Neural crest cell (in vitro differentiated cells): ENCODE measurements at places on chromosomes 7 and 10.
A peak's percentile ranks its signal among the peaks of the same experiment; 100 is the strongest.

- no peak for DNase-seq
These were observed 156.8 kb upstream of the MAGI2 start for GRCh38 chr7:79610313-79610712.

DNA sequence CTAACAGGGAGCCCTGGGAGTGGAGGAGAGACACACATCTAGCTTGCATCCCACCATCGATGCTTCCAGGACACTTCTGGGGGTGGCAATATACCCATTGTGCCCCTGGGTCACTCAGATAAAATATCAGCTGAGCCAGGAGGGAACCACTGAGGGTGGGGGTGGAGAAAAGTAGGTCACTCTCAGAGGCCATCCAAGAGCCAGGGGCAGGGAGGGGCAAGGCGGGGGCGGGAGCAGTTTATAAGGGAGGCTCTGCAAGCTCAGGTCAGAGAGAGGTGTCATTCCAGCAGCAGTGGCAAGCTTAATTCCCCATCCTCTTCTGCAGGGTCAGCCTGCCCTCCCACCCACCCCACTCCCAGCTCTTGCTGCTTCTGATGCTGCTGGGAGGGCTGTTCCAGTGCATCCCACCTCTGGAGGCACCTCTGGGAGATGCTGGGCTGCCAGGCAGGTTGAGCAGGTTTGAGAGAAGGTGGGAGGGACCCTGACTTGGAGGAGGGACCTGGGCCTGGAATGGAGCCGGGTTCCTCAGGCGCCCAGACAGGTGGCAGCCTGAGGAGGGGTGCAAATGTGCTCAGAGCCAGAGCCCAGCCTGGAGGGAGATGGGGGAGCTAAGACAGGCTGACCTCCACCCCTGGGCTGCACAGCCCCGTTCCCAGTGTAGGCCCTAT lies 20.1 kb upstream of the TLX1 start:
- DNase-seq, result no peak

DNA sequence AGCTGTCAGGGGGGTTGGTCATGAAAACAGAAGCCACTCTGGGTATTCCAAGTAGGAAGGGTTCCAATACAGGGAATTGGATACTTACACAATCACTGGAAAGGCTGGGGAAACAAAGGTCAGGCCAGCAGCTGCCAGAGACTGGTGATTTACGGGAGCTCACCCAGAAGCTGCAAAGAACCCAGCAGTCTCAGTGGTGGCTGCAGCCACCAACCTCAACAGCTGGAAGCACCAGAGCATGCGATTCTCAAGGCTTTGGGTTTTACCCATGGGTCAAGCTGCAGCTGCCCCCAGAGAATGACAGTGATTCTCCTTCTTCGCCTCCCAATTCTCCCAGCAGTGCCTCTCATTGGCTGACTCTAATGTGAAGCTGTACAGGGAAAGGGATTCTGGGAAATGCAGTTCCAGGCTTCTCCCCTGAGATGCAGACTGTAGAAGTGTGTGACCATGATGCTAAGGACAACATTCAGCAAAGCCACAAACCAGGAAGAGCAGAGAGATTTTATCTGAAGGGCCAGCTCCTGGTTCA lies 107.2 kb upstream of the TCF7L2 start:
- no peak for DNase-seq

DNA sequence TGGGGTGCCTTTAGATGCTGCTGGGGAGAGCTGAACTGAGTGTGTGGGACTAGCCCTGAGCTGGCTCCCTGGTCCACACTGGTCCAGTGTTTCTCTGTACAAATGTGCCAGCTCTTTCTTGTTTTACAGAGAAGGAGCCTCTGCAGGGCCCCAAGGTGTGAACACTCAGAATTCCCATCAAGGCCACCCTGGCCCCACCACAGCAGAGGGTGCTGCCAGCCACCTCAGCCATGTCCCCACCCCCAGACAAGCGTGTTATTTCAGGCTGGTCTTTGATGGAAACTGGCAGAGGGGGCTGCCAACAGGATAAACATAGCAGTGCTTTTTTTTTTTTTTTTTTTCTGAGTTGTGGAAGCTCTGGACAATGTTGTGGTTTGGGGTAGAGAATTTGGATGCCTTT lies 68.5 kb upstream of the LRRC18 start:
- no peak for DNase-seq

GRCh38 chr10:6148908-6149307 lies 53.8 kb upstream of the PFKFB3 start:
- DNase-seq, result no peak

GRCh38 chr7:27160145-27160545 lies 3.7 kb upstream of the HOXA7 start:
- no peak for DNase-seq

GRCh38 chr7:44587843-44588711 lies 6.0 kb upstream of the TMED4 start:
- DNase-seq, result no peak

DNA sequence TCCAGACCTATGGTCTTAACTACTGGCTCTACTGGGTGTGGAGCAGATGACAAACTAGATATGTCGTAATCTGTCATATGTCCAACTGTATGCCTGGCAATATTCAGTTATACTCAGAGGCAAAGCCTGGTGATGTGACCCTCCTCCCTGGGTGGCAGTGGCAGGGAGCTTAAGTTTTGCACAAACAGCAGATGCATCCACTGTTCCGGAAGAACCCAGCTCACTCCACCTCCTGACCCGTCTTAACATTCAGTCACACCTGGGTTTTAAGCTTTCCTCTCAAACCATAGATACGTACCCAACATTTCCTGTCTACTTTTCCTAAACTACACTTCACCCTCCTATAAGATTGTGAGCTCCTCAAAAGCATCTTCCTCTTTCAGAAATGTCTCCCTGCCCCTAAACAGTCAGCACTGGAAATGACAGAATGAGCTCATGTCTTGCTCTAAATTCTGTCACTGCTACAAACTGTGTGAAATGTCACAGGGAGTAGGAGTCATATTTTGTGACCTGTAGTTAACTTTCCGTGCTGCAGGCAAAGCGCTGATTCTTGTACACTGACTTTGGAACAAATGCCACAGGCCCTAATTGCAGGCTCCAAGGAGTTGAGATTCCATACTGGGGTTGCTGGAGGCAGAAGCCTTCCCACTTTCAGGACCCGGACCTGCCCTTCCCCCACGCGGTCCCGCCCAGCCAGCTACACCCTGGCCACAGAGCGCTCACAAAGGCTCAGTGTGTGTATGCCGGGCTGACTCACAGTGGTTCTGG lies 23.9 kb downstream of the SCD start:
- DNase-seq, result peak; percentile 69

- no peak for DNase-seq
These were observed 57.2 kb downstream of the PAX2 start for GRCh38 chr10:100802607-100803006.

- DNase-seq, result no peak
These were observed 191.1 kb downstream of the ZMYND11 start for GRCh38 chr10:326350-326749.
